ENCODE measurements at places on chromosomes 11 and 22.

- DNase-seq, result no peak
These were observed 29.5 kb upstream of the MYH9 start for GRCh38 chr22:36417281-36417686.

DNA sequence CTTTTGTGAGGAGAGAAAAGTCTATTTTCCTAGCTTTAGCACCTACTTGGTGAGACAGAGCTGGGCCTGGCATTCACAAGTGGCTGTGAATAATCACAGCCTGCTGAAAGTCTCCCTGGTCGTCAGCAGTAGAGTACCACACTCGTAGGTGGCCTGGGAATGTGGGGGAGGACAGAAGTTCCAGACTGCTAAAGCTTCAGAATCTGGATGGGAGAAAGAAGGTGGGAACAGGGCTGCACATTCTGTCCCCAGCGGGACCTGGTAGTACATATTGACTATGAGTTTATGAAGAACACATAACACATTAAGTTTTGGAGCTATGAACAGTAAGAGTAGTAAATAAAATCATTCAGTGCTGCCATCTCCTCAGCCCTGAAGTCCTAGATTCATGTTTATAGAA is 19.0 kb upstream of the LIMK2 start:
- no peak for DNase-seq

- no peak for DNase-seq
These were observed 11.9 kb downstream of the CD82 start for GRCh38 chr11:44577231-44577830.

- DNase-seq, result no peak
These were observed 33.4 kb downstream of the NAV2 start for GRCh38 chr11:19746086-19746485.

DNA sequence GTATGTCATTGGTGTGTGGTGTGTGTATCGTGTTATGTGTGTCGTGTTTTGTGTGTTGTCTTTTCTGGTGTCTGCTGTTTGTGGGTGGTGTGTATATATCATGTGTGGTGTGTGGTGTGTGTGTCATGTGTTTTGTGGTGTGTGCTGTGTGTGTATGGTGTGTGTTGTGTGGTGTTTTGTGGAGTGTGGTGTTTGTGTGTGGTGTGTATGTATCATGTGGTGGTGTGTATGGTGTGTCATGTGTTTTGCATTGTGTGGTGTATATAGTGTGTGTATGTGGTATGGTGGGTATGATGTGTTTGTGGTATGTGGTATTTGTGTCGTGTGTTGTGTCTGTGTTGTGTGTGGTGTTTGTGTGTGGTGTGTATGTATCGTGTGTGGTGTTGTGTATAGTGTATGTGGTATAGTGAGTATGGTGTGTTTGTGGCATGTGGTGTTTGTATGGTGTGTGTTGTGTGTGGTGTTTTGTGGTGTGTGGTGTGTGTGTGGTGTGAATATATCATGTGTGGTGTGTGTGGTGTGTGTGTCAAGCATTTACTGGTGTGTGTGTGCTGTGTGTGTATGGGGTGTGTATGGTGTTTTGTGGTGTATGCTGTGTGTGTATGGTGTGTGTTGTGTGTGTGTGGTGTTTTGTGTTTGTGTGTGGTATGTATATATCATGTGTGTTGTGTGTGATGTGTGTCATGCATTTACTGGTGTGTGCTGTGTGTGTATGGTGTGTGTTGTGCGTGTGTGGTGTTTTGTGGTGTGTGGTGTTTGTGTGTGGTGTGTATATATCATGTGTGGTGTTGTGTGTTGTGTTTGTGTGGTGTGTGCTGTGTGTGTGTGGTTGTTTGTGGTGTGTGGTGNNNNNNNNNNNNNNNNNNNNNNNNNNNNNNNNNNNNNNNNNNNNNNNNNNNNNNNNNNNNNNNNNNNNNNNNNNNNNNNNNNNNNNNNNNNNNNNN is 12.7 kb downstream of the PIM3 start:
- no peak for DNase-seq
